ENCODE measurements at places on chromosomes 4 and X.

- H3K36me3 ChIP-seq, result peaks cover 3% of the 10 kb centered on the region
- H3K27ac ChIP-seq, result peak overlapping the region; percentile 80
- no peaks in the 10 kb centered on the region for H3K27me3 ChIP-seq
- DNase-seq, result no peak
Measured at GRCh38 chr4:86938771-86939520, 4.1 kb downstream of the AFF1 start.

- H3K4me3 ChIP-seq, result no peak overlapping the region
- no peaks in the 10 kb centered on the region for H3K4me1 ChIP-seq
- H3K27ac ChIP-seq, result no peak overlapping the region
- no peaks in the 10 kb centered on the region for H3K36me3 ChIP-seq
- peaks cover 13% of the 10 kb centered on the region for H3K27me3 ChIP-seq
Measured at GRCh38 chr4:57122959-57123358, 12.8 kb upstream of the IGFBP7 start.

DNA sequence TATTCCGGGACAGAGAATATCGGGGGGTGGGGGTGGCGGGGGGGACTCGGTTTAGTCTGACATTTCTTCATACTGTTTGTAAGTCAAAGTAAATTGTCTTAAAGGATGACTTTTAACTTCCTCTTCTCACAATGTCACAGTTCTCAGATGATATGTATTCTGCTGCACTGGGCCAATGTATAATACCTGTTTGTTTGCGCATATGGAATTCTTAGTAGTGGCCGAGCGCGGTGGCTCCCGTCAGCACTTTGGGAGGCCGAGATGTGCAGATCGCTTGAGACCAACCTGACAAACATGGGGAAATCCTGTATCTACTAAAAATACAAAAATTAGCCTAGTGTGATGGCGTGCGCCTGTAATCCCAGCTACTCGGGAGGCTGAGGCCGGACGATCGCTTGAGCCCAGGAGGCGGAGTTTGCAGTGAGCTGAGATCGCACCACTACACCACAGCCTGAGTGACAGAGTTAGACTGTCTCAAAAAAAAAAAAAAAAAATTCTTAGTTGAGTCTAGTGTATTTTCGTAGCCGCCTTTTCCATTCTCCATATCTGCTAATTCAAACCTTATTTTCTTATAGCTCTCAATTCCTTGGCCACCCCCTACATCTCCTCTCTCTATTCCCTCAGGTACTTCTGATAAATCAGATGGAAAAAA is 851 bp downstream of the POLR2B start:
- H3K4me1 ChIP-seq, result peaks cover 50% of the 10 kb centered on the region
- H3K27me3 ChIP-seq, result no peaks in the 10 kb centered on the region
- H3K27ac ChIP-seq, result peak overlapping the region; percentile 99
- peak overlapping the region; percentile 98 for H3K4me3 ChIP-seq

GRCh38 chrX:23292988-23293651 is 41.5 kb upstream of the PTCHD1 start:
- no peaks in the 10 kb centered on the region for H3K4me1 ChIP-seq
- H3K4me3 ChIP-seq, result no peak overlapping the region
- H3K36me3 ChIP-seq, result no peaks in the 10 kb centered on the region
- no peaks in the 10 kb centered on the region for H3K27me3 ChIP-seq

- no peak for DNase-seq
- no peak overlapping the region for H3K4me3 ChIP-seq
- no peaks in the 10 kb centered on the region for H3K4me1 ChIP-seq
- no peak overlapping the region for H3K27ac ChIP-seq
Measured at GRCh38 chr4:140343303-140343702, 30.1 kb upstream of the SCOC start.

GRCh38 chr4:172055046-172055445 is 241.8 kb downstream of the GALNTL6 start:
- no peak for DNase-seq
- no peak overlapping the region for H3K4me3 ChIP-seq
- no peak overlapping the region for H3K27ac ChIP-seq
- H3K27me3 ChIP-seq, result no peaks in the 10 kb centered on the region
- H3K36me3 ChIP-seq, result no peaks in the 10 kb centered on the region
- no peaks in the 10 kb centered on the region for H3K4me1 ChIP-seq

DNA sequence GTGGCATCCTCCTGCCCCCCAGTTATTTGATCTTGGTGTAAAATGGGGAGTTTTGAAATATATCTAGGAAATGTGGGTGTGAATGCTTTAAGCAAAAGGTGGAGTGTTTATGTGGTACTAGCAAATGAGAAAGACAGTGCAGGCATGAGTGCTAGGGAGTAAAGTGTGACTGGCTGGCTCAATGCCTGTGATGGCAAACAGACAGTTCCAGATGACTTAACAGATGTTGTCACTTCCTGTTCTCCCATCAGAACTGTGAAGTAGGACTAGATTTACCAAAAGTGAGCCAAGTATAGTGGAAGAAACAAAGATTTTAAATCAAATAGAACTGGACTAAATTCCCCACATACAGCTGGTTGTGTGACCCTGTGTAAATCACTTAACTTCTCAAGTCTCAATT is 8.4 kb upstream of the AMOT start:
- no peak overlapping the region for H3K27ac ChIP-seq
- H3K4me3 ChIP-seq, result no peak overlapping the region
- H3K4me1 ChIP-seq, result peaks cover 20% of the 10 kb centered on the region
- H3K36me3 ChIP-seq, result no peaks in the 10 kb centered on the region

Data from activated CD4-positive, alpha-beta memory T cell treated with anti-CD3 and anti-CD28 coated beads for 36 hours (primary cell).